ENCODE measurements at places on chromosomes 4 and X.

DNA sequence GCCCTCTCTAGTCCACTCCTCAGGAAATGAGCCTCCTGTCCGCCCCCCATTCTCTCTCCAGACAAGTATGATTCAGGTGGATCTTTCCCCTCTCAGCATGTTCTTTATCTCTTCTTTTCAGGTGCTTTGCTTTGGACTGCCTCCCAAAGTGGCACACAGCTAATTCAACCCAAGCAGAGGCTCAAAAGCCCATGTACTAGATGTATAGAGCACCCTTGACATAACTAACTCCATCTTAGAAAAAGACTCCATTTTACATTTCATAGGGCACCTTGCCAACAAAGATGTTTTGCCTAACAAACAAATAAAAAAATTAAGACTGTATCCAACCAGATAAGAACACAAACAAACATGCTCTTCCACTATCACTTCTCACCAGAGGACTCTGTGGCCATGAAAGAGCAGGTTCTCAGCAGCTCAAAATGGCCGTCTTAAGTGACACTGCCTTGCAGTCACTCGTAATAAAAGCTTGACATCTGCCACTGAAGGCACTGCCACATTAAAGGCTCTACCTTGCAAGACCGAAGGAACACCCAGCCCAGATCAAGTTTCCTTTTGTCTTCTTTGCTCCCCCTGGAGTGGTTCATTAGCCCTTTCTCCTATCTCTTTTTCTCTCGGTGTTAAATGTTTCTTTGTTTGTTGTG is 84.9 kb upstream of the TAB3 start:
- no peak for DNase-seq

DNA sequence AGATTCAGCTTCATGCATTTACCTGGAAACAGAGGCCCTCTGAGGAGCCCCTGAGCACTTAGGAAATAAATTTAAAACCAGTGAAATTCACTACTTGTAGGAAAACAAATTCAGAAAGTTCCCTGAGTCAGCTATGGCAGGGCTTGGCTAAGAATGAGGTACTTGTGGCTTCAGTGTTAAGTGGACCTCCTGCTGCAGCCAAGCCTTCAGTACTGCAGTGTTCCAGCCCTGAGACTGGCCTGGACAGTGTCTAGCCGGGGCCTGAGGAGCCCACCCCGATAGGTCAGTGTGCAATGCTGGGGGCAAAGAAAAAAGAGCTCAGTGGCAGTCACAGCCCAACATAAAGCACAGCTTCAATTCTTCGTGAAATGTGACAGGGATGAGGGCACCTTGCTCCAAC is 41.9 kb downstream of the F11 start:
- DNase-seq: no peak

DNA sequence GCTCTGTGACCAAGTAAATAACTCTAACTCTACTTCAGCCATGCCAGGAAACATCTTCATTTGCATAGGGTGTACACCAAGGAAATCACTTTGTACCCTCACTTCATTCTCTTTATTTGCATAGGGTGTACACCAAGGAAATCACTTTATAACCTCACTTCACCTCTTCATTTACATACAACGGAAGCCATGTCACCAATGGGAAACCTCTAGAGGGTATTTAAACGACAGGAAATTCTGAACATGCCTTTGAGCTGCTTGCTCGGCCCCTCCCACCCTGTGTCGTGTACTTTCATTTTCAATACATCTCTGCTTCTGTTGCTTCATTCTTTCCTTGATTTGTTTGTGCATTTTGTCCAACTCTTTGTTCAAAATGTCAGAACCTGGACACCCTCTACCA is 848.1 kb upstream of the FRG1 start:
- no peak for DNase-seq

GRCh38 chr4:137543198-137543597 is 10.9 kb upstream of the PCDH18 start:
- DNase-seq: no peak

DNA sequence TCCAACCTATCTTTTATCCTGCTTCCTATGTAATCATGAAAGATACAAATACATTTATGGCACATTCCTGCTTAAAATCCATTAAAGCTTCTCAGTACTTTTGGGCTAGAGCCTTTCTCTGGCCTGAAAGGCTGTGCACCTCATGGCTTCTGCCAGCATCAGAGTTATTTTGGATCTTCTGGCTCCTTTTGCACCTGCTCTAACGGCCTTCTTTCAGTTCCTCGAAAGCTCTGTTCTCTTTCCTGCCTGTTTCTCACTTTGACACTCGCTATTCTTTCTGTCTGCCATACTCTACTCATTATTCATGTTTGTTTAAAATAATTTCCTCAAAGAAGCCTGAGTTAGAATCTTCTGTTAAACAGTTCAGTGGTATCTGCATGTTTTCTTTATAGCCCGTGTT is 86.0 kb downstream of the LRP2BP start:
- no peak for DNase-seq

DNA sequence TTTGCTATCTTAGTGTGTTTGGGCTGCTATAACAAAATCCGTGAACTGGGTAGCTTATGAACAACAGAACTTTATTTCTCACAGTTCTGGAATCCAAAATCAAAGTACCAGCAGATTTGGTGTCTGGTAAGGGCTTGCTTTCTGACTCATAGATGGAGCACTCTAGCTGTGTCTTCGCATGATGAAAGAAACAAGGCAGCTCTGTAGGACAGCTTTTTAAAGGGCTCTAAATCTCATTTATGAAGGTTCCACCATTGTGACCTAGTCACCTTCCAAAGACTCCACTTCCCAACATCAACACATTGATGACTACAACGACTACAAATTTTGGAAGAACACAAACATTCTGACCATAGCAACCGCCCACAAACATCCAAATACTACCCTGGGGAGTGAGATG is 158.6 kb upstream of the LCORL start:
- no peak for DNase-seq

DNA sequence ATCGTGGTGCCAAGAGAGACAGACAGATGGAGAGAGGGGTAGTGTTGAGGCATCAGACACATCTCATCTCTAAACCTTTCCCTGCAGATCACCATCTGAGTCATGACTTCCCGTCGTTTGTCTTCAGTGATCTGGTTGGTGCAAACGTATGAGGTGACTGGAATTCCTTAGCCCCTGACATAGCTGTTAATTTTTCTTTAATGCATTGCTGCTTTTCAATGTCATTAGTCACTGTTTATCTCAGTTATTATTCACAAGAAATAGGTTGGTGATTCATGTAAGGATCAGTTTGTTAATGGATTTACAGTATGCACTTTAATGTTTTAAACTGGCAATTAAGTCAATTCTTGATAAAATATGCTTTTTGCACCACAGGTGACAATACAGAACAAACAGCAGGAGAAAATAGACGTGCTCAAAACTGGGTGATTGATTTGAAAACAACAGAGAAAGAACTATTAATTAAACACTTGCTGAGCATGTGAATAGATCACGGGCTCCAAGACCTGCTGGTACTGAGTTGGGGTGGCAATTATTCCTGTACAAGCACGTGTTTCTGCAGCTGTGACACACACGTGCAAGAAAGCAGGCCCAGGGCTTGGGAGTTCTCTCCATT is 1.3 kb upstream of the TMEM154 start:
- no peak for DNase-seq

DNA sequence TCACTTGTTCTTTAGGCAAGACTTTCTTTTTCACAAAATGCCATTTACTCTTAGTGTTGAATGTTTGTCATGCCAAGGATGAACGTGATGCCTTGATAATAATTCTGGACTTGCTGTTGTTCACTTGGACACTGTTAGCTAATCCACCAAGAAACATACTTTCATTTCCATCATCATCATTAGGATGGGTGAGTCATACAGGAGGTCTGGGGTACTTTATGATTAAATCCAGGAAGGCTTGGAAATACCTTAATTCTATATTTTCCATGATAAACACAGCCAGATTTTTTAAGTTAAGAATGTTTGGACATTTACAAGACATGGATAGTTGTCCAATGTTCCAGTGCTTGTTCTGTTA is 260.7 kb upstream of the GIMD1 start:
- no peak for DNase-seq

DNA sequence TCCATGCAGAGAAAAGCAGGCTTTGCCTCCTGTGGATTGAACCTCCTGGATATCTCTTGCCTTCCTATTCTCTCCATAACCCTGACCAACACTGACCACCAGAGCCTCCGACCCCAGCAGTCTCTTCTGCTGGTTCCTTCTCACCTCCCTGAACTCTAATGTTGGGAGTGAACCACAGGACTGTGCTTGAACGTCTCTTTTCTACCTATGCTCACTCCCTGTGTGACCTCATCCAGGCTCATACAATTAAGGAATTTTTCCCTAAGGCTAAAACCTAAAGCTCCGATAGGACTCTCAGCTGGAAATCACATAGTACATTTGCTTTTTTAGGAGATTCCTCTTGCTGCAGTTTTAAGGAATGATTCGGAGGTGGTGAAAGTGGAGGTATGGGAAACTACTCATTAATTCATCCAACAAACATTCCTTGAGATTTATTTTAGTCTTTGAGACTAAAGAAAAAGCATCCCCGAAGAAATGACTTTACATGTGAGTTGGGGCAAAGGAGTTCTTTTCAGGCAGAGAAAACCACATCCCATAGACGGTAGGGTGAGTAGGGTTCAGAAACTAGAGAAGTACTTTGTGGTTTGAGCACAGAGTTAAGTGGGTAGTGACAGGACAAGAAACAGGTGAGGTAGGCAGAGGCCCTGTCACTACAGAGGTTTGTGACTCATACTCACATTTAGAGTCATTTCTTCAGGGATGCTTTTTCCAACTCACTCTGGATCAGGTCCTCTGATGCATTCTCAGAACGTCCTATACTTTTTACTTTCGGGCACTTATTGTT is 30.8 kb downstream of the NDNF start:
- no peak for DNase-seq

DNA sequence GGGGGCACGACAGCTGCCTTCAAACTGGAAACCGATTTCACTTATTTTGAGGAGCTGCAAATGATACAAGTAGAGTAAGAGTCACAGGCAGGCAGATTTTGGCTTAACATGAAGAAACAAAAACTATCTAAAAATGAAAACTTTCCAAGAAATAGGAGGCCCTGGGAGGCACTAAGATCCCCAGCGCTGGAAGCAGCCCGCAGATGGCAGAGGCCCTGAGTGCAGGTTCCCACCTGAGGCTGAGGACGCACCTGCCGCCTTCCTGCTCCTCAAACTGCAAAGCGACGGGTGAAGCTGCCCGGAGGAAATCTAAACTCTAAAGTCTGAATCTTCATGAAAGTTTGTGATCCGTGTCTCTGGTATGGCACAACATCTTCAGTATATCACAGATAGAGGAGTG is 138.7 kb downstream of the AFAP1 start:
- DNase-seq: no peak

DNA sequence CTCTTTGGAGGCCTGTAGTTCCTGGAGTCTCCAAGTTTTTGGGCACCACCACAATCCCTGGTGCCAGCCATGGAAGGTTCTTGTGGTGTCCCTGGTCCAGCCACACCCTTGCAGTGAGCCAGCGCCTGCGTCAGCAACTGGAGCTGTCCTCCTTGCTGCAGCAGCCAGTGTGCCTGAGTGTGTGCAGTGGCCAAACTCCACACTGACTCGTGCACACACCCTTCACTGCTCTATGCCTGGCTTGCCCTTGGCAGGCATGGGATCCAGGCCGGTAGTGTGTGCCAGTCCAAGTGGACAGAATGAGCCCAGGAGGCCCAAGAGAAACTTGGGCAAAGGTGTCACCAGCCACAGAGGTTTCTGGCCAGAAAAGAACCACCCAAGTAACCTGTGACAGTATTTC is 1074.0 kb downstream of the PCDH18 start:
- no peak for DNase-seq

GRCh38 chr4:184885602-184886001 is 59.8 kb upstream of the ACSL1 start:
- DNase-seq: no peak

DNA sequence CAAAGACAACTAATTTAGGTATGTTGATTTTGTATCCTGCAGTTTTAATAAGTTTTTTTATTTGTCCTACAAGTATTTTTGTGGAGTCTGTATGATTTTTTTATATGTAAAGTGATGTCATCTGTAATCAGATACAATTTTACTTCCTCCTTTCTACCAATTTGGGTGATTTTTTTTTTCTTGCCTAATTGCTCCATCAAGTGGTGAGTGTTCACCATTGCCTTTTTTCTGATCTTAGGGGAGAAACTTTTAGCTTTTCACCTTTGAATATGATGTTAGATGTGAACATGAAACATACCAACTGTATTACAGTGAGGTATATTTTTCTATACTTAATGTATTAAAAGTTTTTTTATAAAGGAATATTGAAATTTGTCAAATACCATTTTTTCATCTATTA is 362.3 kb downstream of the PABPC4L start:
- DNase-seq: no peak

- DNase-seq: no peak
Measured at GRCh38 chr4:177505171-177505615, 63.0 kb upstream of the AGA start.

GRCh38 chr4:34289489-34289888 is 1954.8 kb downstream of the ARAP2 start:
- no peak for DNase-seq

DNA sequence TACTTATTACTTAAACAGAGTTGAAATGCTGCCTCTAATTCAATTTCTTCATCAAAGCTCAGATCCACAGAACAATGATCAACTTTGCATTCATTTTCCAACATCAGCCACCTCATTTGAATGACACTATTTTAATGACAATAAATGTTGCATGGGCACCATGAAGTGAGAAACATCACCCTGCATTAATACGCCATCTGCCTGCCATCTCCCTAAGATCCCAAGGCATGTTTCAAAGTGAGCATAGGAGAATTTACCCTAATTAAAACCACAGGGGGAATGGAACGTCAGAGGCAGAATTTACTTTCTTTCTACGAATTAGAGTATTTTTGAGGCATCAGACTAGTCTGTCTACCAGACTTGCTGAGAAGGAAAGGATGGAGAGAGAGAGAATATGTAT is 32.7 kb downstream of the NEXMIF start:
- DNase-seq: no peak

DNA sequence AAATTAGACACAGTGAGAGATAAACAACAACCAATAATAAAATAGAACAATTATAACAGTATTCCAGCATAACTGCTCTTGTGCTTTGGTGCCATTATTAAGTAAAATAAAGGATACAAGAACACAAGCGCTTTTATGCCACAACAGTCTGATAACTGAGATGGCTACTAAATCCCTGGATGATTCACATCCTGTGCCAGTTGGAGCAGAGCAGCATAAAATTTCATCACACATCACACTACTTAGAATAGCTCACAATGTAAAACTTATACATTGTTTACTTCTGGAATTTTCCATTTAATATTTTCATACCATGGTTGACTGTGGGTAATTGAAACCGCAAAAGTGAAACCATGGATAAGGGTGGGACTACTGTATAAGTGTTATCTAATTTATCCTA is 399.9 kb upstream of the CNKSR2 start:
- DNase-seq: no peak

DNA sequence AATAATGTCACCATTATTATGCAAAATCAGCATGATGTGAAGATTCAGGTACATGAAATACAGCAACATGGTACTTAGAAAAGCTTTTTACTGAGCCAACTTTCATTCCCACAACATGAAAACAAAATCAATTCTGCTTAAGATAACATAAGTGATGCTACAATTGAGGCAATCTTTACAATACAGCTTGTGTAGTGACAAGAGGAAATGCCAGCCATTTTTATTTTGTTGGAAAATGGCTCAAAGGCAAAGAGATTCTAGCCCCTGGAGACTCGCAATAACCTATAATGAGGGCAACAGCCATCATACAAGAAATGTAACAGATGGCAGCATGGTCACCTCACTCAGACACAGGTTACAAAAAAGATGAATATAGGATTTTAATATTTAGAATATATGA is 560.4 kb downstream of the SPOCK3 start:
- no peak for DNase-seq

GRCh38 chr4:55157559-55158277 is 32.3 kb upstream of the KDR start:
- DNase-seq: no peak

- DNase-seq: no peak
Measured at GRCh38 chr4:78355306-78355705, 196.3 kb upstream of the ANXA3 start.
